GM23338 (cell line): ENCODE measurements at places on chromosomes 2 and 18.
A peak's percentile ranks its signal among the peaks of the same experiment; 100 is the strongest.

GRCh38 chr2:72524071-72524470, 301.8 kb downstream of the EXOC6B start:
- no peak for DNase-seq

DNA sequence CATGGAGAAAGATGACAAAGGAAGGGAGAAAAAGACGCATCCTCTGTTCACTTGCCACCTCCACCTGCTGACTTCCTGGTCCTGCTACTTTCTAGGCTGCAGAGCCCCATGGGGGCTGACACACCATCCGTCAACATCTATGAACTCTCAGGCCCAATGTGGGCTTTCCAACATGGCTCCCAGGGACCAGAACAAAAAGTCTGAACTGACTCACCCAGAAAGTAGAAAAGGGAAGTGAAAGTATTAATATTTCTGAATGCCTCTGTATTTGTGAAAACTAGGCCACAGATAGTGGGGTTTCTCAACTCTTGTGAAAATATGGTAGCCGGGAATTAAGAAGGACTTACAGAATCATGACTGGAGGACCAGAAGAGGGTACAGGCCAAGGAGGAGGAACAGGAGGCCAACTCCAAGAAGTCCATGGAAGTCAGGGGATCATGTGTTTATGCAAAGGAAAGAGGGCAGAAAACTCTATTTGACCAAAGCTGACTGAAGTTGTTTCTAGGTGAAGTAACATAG, 123.1 kb upstream of the CAB39 start:
- DNase-seq: no peak

DNA sequence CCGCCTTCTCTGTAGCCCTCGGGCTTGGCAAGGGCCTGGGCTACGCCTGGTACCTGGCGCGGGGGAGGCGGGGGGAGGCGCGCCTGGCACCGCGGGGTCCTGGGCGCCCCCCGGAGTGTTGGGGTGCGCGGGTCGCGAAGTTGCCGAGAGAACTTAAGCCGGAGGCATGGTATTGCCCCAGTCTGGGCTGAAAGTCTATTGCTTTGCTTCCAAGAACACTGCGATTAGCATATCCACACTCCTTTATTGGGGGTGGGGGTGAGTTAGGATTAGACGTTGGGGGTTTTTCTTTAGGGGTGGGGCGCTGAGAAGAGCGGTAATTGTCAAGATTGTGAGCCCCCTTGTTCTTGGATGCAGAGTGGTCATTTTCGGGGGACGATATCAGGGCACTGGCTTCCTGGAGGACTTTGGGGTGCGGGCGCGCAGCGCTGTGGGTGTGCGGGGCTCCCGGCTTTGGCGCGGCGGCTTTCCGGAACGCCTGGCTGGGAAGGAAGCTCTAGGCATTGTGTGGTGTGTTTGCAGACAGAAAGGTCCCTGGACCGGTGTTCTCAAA, 798 bp downstream of the TANC1 start:
- DNase-seq: peak; percentile 22

GRCh38 chr2:191108331-191108730, 42.5 kb downstream of the STAT4 start:
- DNase-seq: no peak

- DNase-seq: no peak
Observed at GRCh38 chr18:61556862-61557261, 223.6 kb downstream of the CDH20 start.

DNA sequence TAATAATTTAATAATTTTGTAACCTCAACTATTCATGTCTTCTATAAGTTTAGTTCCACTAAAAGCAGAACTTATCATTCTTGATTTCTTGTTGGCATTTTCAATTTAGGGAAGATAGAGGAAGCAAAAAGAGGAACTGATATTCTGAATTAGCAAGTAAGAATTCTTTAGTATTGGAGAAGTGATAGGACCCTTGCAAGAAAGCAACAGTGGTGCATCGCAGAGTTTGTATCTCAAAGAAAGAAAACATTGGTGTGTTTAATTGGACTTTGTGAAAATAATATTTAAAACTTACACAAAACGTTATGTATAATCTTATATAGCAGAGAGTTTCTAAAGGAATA, 36.5 kb upstream of the TNFRSF11A start:
- DNase-seq: no peak

DNA sequence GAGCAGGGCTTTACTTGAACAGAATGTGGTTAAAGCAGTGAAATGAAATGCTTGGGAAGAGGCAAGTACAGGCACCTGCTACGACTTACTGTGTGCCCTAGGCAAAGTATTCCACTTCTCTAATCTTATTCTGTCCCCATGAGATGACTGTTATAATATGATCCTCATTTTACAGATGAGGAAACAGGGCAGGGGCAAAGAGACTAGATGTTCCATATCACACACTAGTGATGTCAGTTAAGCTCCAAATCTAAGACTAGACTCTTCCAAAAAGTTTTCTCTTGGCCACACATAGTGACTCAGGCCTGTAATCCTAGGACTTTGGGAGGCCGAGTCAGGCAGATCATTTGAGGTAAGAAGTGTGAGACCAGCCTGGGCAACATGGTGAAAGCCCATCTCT, 235.0 kb downstream of the SETBP1 start:
- DNase-seq: no peak

GRCh38 chr2:44315945-44316344, 40.7 kb downstream of the SLC3A1 start:
- no peak for DNase-seq

DNA sequence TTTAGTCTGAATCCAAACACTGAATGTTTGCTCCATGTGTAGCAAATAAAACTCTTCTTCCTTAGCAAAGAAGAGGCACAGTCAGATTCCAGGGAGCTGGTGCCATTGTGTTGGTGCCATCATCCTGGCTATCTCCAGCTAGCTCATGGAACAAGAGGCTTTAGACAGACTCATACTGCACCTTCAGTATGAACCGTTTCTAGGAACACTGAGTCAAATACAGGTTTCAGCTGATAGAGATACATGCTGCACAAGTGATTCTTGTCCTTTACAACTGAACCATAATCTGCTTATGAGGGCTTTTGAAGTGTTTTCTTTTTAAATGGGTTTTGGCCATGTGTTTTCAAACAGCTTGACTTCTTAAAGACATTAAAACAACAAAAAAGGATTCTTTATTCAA, 57.9 kb downstream of the DYNC1I2 start:
- DNase-seq: no peak

GRCh38 chr2:177519534-177520115, 127.1 kb downstream of the AGPS start:
- no peak for DNase-seq

- DNase-seq: no peak
Observed at GRCh38 chr2:158637357-158637756, 157.8 kb upstream of the DAPL1 start.

DNA sequence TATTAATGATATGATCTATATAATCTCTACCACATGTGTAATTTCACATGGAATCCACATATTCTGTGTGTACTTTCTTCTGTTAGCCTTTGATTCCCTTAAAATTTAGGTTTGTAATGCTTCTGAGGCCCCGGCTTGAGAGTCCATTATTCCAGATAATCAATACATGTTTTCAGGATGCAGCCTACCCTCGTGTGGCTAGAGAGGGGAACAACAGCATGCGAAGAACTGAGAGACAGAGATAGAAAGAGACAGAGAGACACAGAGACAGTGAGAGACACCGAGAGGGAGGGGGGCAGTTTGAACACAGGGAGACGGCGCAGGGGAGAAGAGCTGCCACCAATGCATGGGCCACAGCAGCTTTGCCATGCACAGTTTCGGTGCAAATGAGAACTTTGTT, 185.4 kb downstream of the SNTG2 start:
- DNase-seq: peak; percentile 64

- DNase-seq: peak; percentile 93
Observed at GRCh38 chr2:231541645-231542044, 11.4 kb upstream of the NMUR1 start.

DNA sequence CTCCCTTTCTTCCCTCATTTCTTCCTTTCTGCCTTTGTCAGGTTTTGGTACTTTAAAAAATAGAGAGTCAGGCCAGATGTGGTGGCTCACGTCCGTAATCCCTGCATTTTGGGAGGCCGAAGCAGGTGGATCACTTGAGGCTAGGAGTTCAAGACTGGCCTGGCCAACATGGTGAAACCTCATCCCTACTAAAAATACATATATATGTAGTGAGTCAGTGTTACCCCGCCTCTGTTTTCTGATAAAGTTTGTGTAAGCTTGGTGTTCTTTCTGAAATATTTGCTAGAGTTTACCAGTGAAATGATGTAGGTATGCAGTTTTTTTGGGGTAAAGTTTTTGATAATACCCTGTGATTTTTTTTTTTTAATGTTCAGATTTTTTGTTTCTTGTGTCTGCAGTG, 58.8 kb downstream of the DGKD start:
- DNase-seq: no peak

GRCh38 chr2:217792626-217793527, 209.9 kb downstream of the TNS1 start:
- DNase-seq: no peak

DNA sequence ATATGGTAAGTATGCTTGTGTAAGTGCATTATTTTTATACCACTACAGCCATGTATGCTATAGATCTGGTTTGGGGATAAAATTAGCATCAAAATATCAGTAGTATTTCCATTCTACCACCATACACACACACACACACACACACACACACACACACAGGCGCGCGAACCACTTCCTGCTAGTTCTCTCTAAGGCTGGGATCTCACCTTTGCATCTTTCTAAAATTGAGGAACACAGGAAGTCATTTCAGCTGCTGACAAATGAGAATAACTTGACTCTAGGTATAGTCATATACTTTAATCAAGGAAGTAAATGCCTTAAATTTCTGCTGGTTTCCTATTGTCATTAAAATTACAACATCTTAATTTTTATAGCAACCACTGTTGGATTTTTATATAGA, 72.5 kb downstream of the RBM43 start:
- DNase-seq: no peak

GRCh38 chr2:173354073-173354581, 545 bp upstream of the CDCA7 start:
- DNase-seq: peak; percentile 73

- DNase-seq: no peak
Observed at GRCh38 chr2:18898271-18898670, 308.9 kb upstream of the NT5C1B start.

DNA sequence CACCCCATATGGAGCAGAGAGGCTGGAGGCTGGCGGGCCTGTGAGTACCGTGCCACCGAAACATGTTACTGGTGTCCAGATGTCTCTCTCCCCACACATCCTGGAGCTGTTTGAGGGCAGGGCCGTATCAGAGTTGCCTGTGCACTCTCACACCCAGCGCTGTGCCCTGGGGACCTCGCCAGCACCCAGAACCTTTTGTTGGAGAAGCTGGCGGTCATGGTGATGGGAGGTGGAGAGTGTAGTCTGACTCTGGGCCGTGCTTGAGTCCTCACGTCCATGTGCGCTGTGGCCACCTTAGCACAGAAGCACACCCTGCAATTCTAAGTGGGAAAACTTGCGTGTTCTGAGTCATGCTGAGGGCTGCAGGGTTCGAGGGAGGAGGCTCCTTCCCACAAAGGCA, 259.2 kb downstream of the NDUFA10 start:
- no peak for DNase-seq
